ENCODE measurements at places on chromosomes 6 and 20.

DNA sequence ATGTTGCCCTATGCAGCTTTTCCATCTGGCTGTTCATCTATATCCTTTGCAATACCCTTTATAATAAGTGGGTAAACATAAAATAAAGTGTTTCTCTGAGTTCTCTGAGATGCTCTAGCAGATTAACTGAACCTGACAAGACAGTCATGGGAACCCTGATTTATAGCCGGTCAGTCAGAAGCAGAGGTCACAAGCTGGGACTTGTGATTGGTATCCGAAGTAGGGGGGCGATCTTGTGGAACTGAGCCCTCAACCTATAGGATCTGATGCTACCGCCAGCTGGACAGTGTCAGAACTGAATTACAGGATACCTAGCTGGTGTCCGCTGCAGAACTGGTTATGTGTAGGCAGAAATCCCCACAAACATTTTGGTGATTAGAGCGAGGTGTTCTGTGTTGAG, 39.0 kb downstream of the SLC17A5 start:
- no peak for DNase-seq

GRCh38 chr6:87382861-87383260, 24.9 kb upstream of the CFAP206 start:
- no peak for DNase-seq

DNA sequence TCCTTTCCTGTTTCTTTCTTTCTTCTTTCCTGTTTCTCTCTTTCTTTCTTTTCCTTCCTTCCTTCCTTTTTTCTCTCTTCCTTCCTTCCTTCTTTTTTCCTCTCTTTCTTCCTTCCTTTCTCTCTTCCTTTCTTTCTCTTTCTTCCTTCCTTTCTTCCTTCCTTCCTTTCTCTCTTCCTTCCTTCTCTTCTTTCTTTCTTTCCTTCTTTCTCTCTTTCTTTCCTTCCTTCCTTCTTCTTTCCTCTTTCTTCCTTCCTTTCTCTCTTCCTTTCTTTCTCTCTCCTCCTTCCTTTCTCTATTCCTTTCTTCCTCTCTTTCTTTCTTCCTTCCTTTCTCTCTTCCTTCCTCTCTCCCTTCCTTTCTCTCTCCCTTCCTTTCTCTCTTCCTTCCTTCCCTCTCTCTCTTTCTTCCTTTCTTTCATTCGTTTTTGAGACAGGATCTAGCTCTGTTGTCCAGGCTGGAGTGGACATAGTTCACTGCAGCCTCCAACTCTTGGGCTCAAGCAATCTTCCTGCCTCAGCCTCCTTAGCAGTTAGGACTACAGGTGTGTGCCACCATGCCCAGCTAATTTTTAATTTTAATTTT, 170.8 kb upstream of the GMDS start:
- DNase-seq = no peak

- DNase-seq = no peak
Measured at GRCh38 chr6:20681243-20681684, 147.0 kb downstream of the CDKAL1 start.

- no peak for DNase-seq
Measured at GRCh38 chr6:115554060-115554459, 506.6 kb downstream of the FRK start.

- no peak for DNase-seq
Measured at GRCh38 chr6:76792394-76792793, 670.9 kb downstream of the HTR1B start.

GRCh38 chr20:63773571-63774241, 34.1 kb downstream of the SLC2A4RG start:
- DNase-seq = no peak

DNA sequence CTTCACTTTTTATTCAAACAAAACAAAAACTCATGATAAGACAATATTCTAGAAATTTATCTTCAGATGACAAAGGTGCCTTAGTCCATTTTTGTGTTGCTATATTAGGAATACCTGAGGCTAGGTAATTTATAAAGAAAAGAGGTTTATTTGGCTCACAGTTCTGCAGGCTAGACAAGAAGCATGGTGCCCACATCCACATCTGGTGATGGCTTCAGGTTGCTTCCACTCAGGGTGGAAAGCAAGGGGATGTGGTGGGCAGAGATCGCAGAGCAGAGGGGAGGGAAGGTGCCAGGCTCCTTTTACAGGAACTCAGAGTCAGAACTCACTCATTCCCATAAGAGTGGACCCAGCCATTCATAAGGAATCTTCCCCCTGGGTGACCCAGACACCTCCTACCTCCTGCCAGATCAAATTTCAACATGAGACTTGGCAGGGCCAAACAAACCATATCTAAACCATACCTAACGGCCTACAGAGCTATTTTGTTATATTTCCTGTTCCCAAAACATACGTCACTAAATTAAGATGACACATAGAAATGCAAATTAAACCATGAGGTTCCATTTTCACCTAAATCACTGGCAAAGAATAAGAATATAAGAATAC, 26.4 kb downstream of the ABHD12 start:
- DNase-seq = no peak

GRCh38 chr6:38114976-38115625, 295.6 kb downstream of the ZFAND3 start:
- DNase-seq = no peak

GRCh38 chr6:136959471-136959891, 37.4 kb downstream of the SLC35D3 start:
- DNase-seq = no peak

GRCh38 chr6:6892744-6893583, 214.8 kb upstream of the RREB1 start:
- no peak for DNase-seq

GRCh38 chr6:53568776-53569616, 24.1 kb upstream of the GCLC start:
- DNase-seq = no peak

- no peak for DNase-seq
Measured at GRCh38 chr6:157879873-157880254, 56.8 kb downstream of the SNX9 start.

- no peak for DNase-seq
Measured at GRCh38 chr6:105492706-105493673, 90.1 kb upstream of the PREP start.

DNA sequence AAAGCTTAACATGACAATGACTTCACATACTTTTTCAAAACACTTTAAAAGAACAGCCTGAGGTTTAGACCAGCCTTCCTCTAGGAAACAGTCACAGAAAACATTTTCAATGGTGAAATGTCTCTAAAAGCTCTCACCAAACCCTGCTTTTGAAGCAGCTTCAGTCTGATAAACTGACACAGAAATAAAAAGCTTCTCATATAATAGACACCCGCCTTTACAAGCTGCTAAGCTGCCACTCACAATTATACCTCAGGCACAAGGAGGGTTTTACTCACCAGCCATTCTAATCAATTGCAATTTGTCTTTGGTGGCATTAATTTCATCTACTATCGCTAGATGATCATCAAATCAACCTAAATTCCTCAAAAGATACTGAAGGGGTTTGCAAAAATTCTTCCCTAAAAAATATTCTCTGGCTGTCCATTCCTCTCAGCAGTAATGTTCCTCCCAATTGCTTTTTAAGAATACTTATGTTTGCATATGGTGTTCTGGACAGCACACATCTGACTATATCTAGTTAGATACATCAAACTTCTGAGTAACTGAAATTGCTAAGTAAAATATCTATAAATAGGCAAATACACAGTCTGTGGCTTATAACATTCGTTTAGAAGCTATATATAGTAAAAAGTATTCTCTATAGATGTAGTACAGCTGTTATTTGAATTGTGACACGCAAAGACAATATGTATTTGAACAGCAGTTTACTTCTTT, 29.4 kb downstream of the KIF13A start:
- no peak for DNase-seq

DNA sequence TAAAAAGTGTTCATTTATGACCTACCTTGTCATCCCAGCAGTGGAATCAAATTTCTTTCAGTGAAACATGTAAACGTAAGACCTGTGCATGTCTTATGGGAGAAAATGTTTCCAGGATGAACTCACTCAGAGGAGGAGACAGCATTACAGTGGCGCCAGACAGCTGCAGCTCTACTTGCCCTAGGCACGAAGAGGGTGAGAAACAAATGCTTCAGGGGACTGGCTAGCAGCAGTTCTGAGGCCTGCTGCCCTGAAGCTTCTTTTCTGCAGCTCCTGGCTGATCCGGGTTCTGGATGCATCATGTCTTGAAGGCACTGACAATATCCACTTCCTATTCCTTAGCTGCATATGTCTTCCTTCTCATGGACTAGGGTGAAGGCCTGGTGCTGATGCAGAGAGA, 120.2 kb downstream of the QRSL1 start:
- no peak for DNase-seq

DNA sequence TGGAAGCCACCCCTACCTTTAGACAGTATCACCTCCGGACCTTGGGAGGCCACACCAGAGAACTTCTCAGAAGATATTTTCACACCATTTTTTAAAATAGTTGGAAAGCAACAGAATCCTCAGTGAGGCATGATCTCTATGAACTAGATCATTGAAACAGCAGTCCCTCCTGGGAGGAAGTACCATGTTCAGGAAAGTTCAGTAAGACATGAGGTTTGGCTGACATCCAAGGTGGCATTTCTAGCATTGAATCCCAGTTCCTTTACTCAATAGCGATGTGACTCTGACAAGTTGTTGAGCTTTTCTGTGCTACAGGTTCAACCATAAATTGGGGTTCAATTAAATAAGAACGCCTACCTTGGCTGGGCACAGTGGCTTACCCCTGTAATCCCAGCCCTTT, 169.0 kb downstream of the TBC1D7 start:
- no peak for DNase-seq
